ENCODE measurements at places on chromosomes 2 and 18.

GRCh38 chr2:170214309-170214948 lies 36.5 kb downstream of the MYO3B start:
- DNase-seq = no peak

GRCh38 chr2:241083091-241083415 lies 19.0 kb downstream of the MTERF4 start:
- DNase-seq = no peak

DNA sequence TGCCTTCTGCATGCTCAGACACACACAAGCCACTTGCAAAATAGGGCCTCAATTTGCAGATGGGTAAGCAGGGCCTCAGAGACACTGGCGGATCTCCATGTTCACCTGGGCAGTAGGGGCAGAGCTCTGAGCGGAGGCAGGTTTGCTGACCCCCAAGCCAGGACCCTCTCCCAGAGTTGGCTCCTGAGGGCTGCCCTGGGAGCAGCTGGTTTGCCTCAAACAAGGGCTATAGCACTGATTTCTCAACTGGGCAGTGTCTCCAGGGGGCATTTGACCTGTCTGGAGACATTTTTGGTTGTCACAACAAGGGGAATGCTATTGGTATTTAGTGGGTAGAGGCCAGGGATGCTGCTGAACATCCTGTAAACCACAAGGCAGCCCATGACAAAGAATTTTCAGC lies 11.6 kb downstream of the GLI2 start:
- no peak for DNase-seq

DNA sequence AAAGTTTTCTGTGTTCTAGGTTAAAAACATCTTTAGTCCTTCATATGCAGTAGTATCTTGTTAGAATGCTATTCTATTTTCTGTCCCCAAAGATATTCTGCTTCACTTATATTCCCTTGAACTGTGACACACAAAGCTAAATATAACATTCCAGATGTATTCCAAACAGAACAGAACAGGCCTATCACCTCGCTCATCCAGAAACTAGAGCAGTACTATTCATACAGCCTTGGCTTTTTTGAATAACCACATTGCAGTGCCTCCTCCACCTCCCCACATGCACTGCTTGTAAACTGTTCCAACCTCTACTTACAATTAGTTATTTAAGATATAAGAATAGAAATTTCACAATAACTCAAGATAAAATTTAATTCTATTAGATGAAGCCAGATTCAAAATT lies 196.8 kb downstream of the EXOC6B start:
- no peak for DNase-seq

DNA sequence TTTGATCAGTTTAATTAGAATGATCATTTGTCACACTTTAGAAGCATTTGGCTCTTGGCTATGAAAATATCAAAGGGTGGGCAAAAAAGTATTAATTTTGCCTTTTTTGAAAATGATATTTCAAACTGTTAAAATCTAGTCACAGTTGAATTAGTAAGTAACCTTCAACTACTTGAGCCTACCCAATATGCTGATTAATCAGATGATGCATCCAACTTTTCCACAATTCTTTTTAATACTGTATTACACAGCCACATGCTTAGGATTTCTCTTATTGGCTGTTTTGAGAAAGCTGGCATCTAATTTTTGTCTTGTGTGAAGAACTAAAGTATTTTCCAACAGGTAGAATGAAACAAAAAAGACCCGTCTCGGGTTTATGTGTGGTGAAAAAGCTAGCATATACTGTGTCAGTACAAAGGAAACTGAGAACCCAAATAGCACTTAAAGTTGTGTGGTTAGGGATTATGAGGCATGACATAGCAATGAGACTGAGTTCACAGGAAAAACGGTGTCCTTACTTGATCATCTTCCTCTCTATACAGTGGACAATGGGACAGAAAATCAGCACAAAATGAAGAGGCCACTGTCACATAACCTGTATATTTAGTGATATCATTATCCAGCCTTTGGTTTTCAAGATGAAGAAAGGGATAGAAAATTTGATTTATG lies 11.7 kb downstream of the OSBPL6 start:
- no peak for DNase-seq

DNA sequence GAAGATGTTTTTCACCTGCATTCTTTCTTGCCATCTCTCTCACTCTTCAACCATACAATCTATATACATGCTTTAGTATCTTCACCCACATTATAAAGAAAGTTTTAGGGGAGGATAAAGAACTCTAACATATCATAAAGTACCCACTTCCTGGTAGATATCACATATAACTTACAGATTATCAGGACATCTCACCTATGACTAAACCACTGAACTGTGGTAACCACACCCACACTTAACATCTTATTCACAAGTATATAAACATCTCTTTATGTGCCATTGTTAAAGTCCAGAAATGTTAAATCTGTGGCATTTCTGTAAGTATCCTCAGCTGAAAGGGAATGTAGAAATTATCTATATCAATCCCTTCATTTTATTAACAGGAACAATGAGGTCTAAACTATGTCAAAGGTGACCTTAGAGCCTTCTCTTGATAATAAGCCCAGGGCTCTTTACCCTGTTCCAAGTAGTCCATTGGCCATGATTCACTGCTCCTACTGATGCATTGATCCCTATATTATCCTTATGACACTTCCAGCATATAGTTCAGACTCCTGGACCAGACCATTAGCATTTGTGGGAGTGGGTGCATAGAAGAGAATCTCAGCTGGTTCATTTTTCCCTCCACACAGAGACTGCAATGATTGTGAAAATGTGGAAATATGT lies 182.4 kb downstream of the SUCLG1 start:
- DNase-seq = no peak

DNA sequence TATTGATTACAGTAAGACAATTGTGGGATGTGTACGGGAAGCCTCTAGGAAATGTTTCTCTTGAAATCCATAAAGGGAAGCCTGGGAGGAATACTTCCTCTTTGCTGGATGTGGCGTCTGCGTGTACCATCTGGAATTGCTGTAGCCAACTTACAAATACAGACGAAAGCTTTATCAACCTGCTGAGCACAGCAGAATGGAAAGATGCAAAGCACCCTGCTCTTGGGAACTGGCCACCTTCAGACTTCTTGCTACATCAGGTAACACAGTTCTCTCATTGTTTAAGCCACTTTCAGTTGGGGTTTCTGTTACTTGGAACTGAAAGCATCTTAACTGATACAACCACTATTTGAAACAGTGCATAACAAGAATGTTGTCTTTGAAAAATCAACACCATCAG lies 213.8 kb downstream of the HRH4 start:
- DNase-seq = no peak

GRCh38 chr2:20378891-20379519 lies 28.4 kb upstream of the PUM2 start:
- peak; percentile 45 for DNase-seq

DNA sequence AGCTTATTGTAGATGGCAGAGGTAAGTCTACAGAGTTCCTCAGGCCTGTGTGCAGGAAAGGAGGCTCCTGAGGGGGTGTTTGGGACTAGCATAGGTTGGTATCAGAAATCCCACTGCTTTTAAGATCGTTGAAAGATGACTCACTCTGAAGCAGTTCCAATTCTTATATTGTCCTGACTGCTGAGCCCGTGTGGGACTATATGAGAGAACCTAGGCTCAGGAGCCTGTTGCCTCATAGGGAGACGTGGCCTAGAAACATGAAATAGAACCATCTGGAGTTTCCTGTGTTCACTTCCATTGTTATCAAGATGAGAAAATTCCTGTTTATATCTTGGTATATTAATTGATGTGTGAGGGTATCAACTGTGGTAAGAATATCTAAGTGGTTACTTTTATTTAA lies 5.7 kb downstream of the CCT7 start:
- DNase-seq = no peak

GRCh38 chr18:74597662-74598349 lies at the start of gene ZNF407:
Gene ZNF407, plus strand, starts transcription at chr18:74597870. Its CDS starts 33,150 bp downstream, at chr18:74631020.
- peak; percentile 90 for DNase-seq

DNA sequence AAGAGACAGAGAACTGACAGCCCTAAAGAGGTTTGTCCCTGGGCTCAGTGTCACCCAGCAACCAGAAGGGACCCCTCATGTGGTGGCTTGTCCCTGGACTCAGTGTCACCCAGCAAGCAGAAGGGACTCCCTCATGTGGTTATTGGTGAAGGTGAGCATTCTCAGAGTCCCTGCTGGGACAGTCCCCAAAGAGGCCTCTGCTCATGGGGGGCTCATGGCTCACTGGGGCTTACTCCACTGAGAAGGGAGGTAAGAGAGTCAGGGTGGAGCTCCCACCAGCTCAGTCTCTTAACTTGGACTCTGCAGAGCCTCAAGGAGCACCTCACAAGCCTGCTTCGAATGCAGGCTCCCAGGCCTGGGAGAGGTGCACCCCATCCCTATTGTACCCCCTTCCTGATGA lies 145.2 kb upstream of the COPS8 start:
- no peak for DNase-seq

DNA sequence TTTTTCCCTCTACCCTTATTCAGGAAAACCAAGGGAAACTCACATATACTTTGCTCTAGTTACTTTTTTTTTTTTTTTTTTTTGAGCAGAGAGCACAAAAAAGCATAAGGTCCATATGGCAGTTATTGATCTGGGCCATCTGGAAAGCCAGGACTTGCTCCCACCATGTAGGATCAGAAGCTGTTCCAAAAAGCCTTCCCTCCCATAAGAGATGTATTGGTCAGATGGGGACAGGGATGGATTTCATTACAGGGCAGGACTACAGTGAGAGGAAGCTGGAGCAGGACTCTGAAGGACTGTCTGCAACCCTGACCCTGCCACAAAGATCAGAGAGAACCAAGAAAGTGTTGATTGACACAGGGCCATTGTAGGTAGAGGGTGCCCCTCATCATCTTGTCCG lies 57.3 kb downstream of the NRP2 start:
- no peak for DNase-seq

DNA sequence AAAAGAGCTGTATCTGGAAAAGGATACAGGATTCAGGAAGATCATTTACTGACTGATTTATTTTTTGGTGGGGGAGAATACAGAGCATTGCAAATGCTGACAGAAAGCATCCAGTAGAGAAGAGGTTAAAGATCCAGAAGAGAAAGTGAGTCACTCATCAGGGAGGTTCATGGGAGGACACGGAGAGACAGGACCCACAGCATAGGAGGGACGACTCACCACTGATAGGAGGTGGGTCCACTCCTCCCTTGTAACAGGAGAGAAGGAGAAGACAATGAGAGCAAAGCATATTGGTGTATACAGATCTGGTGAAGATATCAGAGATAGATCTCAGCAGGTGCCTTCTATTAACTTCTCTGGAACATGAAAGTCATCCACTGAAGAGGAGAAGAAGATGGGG lies 142.4 kb upstream of the AQP4 start:
- DNase-seq = no peak

GRCh38 chr2:219619235-219619634 lies 8.2 kb upstream of the SLC4A3 start:
- no peak for DNase-seq

GRCh38 chr2:182360663-182361260 lies 66.1 kb downstream of the PDE1A start:
- DNase-seq = no peak

GRCh38 chr2:118838741-118839455 lies 8.6 kb downstream of the EN1 start:
- DNase-seq = no peak

GRCh38 chr2:217551252-217551899 lies 451.4 kb downstream of the TNS1 start:
- DNase-seq = no peak

- no peak for DNase-seq
Measured at GRCh38 chr2:47251404-47251675, 96.2 kb upstream of the STPG4 start.

- no peak for DNase-seq
Measured at GRCh38 chr2:215535741-215536140, 99.9 kb upstream of the FN1 start.

DNA sequence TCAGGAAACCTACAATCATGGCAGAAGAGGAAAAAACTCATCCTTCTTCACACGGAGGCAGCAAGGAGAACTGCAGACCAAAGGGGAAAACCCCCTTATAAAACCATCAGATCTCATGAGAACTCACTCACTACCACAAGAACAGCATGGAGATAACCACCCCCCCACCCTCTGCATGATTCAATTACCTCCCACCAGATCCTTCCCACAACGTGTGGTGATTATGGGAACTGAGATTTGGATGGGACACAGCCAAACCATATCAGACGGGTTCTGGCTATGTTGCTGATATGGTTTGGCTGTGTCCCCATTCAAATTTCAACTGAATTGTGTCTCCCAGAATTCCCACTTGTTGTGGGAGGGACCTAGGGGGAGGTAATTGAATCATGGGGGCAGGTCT lies 28.7 kb upstream of the CCDC150 start:
- DNase-seq = no peak

DNA sequence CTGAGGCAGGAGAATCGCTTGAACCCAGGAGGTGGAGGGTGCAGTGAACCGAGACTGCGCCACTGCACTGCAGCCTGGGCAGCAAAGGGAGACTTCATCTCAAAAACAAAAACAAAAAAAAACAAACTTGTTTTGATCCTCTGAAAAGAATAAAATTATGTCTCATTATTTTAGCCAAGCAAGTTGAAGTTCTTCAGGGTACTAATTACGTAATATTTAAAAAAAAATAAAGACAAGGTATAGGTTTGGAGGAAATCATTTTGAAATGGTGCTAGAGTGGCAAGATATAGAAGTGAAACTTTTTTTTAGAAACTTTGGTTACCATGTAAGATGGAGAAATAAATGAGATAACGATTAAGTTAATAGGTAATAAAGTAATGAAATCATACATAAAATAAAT lies 54.4 kb upstream of the TMEM247 start:
- DNase-seq = no peak

DNA sequence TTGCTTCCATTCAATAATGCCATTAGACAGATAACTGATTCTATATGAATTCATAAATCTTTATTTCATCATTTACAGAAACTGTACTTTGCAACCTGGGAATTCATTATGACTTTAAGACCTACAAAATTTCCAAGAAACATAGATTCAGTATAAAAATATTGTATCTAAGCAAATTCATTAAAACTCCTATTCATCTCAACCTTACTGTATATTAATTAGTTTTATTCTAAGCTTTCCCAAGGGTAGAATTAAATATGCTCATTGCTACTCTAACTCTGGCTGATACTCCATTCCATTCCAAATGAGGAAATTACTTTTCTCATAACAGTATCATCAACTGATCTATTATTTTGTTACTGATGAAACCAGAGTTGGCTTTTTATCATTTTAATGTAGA lies 473.0 kb upstream of the LRRTM4 start:
- DNase-seq = no peak

DNA sequence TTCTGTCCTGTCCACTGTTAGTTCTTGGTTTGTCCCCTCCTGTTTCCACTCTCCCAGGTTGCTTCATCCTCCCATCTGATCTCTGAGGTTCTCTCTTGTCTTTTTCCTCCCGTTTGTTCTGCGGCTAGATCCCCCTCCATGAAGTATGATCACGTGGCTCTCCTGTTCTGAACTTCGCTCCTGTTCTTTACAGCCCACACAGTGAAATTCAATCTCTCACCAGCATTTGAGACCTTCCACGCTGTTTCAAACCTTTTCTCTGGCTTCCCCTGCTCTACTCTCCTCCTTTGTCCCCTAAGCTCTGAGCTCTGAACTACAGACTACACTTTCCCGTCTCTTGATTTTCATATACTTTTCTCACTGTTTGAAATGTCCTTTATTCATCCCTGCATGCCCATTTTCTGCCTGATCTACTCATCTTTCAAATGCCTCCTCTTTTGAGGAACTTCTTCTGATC lies 83.5 kb downstream of the OSBPL6 start:
- no peak for DNase-seq

- DNase-seq = no peak
Measured at GRCh38 chr18:55918444-55918843, 330.5 kb upstream of the TCF4 start.
